ENCODE measurements at places on chromosomes 16 and 17.
A peak's percentile ranks its signal among the peaks of the same experiment; 100 is the strongest.

GRCh38 chr16:74169687-74170376 lies 126.8 kb upstream of the PSMD7 start:
- no peak for DNase-seq

DNA sequence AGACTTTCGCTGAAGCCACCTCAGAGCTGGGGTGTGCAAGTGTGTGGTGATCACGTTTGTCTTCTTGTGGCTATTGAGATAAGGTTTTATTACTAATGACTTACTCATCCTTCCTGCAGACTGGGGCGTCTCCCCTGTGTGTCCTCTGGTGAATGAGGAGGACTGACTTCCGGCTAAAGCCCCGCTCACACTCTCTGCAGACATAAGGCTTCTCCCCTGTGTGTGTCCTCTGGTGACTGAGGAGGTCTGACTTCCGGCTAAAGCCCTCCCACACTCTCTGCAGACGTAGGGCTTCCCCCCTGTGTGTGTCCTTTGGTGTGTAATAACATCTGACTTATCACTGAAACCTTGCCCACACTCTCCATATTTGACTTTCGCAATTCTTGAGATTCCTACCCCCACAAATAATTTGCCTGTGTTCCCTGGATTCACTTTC lies 19.4 kb downstream of the PRDM7 start:
- DNase-seq = peak; percentile 21

GRCh38 chr17:76368545-76368944 lies 14.8 kb upstream of the PRPSAP1 start:
- no peak for DNase-seq

DNA sequence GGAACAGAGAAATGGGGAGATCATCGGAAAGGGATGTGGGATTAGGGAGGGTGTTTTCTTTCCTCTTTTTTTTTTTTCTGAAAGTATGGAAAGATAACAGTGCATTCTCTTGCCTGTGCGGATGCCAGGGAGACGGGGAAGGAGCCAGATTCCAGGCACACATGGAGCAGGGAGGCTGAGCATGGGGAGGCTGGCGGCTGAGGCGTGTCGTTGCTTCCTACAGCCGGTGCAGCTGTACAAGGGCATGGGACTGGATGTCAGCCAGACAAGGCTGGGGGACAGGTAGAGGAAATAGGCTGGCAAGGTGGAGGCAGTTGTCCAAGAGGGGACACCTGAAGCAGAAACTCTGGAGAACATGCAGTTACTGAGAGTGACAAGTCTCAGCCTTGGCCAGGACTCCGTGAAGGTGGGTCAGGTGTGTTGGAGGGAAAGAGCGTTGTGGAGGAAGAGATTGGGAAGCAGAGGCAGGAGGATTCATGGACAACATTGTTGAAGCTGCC lies 16.6 kb upstream of the ADORA2B start:
- no peak for DNase-seq

DNA sequence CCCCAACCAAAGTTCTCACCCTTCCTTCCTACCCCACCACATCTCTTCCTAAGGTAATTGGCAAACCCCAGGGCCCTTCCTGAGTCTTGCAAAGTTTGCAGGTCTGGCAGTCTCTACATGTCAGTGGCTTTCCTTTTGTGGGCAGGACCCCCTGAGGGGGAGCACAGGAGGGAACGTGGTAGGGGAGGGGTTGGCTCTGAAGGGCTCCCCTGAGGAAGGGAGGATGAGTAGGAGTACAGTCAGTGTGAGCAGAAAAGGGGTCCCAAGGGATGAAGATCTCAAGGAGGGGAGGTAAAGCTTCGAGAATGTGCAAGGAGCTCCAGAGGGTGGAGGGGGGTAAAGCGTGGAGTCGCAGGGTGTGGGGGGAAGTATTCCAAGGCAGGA lies 206.9 kb downstream of the RAB11FIP4 start:
- DNase-seq = no peak

GRCh38 chr17:9926150-9926804 lies 21.2 kb upstream of the RCVRN start:
- no peak for DNase-seq

- DNase-seq = no peak
These were observed 55.2 kb upstream of the FOXF1 start for GRCh38 chr16:86455116-86455515.

DNA sequence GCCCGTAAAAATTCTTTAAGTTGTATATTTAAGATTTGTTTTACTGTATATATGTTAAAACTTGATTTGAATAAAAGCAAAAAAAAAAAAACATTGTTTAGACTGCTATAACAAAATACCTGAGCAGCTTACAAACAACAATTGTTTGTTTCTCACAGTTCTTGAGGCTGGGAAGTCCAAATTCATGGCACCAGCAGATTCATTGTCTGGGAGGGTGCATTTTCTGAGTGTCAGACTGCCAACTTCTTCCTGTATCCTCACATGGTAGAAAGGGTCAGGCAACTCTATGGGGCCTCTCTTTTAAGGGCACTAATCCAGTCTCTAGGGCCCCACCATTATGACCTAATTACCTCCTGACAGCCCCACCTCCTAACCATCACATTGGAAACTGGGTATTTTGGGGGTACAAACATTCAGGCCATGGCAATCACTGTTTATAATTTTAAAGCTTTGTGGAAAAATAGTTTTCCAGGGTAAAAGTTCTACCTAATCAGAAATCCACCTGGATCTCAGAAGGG lies 281.4 kb downstream of the SLC39A11 start:
- no peak for DNase-seq

- DNase-seq = no peak
These were observed 91.2 kb downstream of the GNAO1 start for GRCh38 chr16:56282451-56282850.

GRCh38 chr17:50289278-50289677 lies 15.0 kb downstream of the TMEM92 start:
- DNase-seq = no peak

DNA sequence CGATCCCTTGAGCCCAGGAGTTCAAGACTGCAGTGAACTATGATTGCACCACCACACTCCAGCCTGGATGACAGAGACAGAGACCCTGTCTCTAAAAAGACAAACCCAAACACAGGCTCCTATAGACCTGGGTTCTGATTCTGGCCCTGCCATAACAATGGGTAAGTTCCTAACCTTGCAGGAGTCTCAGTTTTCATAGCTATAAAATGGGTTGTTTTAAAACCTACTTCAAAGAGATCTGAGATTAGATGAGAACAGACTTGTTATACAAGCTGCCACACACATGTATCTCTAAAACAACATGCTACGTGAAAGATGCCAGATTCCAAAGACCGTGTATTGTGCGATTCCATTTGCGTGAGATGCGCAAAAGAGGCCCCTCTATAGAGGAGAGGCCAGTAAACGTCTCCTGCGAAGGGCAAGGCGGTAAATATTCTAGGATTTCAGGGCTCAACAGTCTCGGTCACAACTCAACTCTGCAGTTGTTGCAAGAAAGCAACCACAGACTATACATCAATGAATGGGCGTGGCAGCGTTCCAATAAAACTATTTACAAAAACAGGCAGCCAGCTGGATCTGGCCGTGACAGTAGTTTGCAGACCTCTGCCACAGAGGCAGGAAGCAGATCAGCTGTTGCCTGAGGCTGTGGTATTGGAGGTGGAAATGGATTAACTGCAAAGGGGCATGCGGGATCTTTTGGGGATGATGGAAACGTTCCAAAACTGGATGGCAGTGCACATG lies 5.9 kb downstream of the CORO7 start:
- no peak for DNase-seq

- DNase-seq = no peak
These were observed 22.8 kb downstream of the BAHCC1 start for GRCh38 chr17:81417879-81418709.

- no peak for DNase-seq
These were observed 36.7 kb downstream of the STAT5A start for GRCh38 chr17:42325026-42325425.

- DNase-seq = no peak
These were observed 39.2 kb downstream of the KSR1 start for GRCh38 chr17:27495460-27495859.

- no peak for DNase-seq
These were observed 56.5 kb upstream of the CIBAR2 start for GRCh38 chr16:85168732-85169256.

DNA sequence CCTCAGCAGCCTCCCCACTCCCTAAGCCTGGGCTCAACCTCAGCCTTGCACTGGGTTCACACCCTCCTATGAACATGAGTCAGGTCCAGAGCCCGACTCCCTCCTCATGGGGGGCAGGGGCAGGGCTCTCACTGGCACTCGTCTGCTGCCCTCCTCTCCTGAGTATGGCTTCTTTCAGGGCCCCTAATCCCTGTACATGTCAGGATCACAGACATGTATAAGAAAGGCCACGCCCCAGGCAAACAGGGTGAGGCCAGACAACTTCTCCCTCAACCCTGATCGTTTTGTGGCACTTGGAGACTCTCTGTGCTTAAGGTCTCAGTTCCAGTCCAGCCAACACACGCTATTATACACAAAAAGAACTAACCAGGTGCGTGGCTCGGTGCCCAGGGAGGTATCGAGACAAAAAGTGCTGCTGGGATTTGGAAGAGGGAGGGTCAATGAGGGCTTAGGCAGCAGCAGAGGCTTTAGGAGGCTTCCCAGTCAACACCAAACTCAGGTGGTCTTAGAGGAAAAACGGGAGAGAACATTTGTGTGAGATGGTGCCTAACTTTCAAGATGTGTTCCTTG lies 45.2 kb downstream of the CMTM3 start:
- DNase-seq = no peak

GRCh38 chr17:61353615-61354014 lies 46.0 kb upstream of the TBX2 start:
- DNase-seq = no peak

- no peak for DNase-seq
These were observed 57.6 kb upstream of the B4GALNT2 start for GRCh38 chr17:49074851-49075540.

DNA sequence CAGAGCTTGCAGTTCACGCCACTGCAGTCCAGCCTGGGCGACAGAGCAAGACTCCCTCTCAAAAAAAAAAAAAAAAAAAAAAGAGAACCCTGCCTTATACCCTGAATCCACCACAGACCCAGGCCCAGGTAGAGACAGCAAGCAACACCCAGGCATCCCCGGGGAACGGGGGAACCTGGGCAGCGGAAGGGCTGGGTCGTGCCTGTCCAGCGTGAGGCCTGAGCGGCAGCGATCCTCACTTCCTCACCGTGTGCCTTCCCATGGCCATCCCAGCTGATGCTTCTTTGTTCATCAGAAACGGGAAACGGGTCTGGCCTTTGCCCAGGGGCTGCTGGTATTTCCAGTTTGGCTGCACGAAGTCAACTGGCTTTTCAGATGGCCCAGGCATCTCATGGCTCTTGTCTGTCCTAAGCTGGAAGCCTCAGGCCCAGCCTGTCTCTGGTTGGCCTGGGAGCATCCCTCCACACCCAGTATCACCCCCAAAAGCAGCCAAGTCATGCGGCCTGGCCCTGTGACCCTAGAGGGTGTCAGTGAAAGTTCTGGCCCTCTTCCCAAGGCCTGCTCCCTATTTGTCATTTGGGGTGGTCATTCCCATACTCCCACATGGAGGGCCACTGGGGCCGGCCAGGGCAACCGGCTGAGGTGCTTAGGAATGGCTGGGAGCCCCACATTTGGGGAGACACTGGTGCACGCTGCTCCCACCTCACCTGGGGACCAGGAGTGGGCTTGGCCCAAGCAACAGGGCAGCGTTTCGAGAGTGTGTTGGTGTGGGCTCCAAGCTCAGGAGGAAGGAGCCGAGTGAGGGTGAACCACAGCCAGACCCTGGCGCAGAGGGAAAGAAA lies 20.1 kb downstream of the FAM83G start:
- DNase-seq = no peak

- no peak for DNase-seq
These were observed 253.6 kb downstream of the ZFHX3 start for GRCh38 chr16:72794319-72794718.

All from stimulated activated CD4-positive, alpha-beta T cell treated with anti-CD3 and anti-CD28 coated beads, Interleukin-1b, Interleukin-23, amount 100 ng/mL, for 48 hours (primary cell).